Stimulated activated CD4-positive, alpha-beta T cell treated with anti-CD3 and anti-CD28 coated beads, TNF-alpha, amount 100 ng/mL, for 1 hour (primary cell): ENCODE measurements at places on chromosomes 1 and 21.

GRCh38 chr21:37769656-37770055 lies 146.6 kb downstream of the KCNJ6 start:
- DNase-seq, result no peak

- no peak for DNase-seq
Measured at GRCh38 chr1:84836145-84836544, 56.9 kb downstream of the LPAR3 start.

DNA sequence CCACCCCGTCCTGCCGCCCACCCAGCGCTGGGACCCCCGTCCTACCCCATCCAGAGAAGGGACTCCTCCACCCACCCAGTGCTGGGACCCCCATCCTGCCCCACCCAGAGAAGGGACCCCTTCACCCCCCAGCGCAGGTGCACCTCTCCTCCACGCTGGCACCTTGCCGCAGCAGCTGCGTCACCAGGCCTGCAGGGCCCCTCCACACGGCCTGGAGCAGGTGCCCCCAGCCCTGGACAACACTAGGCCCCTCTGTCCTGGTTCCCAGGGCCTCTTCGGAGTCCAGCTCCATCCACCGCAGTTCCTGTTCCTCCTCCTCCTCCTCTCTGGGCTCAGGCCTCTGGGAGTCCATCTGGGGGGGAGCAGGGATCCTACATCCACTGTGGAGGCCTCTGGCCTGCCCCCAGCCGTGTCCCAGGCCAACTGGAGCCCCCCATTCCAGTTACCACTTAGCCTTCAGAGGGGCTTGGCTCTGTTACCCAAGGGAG lies 378 bp downstream of the ANKRD65 start:
- DNase-seq, result no peak

GRCh38 chr1:173300061-173301044 lies 93.2 kb upstream of the TNFSF4 start:
- DNase-seq, result no peak

DNA sequence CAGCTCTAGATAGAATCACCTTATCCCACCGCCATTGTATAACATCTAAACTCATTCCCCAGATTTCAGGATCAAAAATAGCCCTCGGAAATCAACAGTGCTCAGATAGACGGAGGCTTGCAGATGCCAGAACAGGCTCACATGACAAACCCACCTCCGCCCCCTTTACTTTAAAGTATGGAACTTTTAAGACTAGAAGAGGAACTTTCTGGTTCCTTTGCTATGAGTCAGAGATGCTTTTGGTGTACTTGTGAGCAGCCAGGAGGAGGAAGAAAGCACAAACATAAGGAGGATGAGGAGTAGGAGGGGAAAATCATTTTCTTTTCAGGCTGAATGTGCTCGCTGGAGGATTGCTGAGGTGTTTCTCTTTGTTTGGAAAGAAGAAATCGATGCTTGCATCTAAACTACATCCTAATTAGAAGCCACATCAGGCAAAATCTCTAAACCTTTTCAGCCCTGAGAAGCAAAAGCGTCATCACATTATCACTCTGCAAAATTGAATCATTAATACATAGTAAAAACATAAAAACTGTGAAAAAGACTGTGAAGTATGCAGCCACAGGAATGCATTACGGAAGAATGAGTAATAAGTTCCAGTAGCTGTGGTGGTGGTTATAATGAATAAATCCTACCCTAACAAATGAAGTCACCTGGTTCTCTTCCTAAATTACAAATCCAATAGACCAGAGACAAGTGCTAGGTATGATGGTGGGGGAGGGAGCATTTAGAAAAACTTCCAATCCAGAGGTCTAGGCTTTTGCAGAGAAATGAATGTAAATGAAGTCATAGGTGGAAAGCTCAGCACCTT lies 251.3 kb downstream of the KCNH1 start:
- no peak for DNase-seq

- no peak for DNase-seq
Measured at GRCh38 chr1:200121421-200121820, 93.9 kb downstream of the NR5A2 start.

DNA sequence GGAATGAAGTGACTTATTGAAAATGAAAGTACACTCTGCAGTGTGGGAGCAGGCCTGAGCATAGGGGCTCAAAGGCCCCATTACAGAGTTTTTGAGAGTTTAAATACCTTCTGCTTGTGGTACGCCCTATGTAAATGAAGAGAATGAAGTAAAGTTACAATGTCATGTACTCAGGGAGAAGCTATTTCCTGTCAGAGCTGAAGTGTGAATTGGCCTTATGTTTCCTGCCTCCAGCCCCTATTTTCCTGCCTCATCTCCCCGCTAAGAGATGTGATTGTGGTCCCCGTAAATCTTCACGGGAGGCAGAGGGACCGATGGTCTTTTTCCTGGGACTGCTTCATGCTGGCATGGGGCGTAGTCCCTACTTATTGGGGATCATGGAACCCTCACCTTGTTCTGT lies 2.5 kb upstream of the ZNF683 start:
- DNase-seq, result no peak

DNA sequence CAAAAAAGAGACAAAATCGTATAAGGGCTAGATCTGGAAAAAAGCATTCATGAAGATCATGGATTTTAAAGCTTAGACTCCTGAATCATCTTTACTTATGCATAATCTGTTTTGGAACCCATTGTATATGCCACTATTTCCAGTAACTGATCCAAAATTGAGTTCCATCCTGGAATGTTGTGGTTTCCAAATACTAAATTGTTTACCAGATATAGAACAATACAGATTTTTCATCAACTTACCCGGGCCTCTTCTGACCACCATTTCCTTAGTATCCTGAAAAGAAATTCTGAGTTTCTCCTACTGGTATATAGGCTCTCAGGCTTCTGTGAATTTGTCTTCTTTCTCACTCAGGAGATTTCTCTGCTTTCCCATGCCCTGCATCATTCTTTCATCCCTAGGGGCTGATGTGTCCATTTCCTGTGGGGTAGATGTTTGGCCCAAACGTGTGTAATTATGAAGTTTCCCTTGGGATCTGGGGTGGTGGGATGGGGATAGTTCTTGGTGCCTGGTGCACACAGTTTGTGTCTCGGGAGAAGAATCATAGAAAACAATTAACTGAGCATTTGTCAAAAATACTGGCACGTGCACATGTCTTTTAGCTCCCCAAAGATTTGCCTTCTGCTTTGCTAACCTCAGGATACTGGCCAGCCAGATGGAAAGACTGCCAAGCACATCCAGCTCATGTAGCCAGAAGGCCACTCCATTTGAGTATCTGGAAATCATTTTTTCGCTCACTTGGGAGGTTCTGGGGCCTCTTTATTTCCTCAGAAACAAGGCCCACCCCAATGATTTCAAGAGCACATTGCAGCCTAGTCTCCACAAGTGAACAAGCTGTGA lies 127.8 kb downstream of the NTMT2 start:
- no peak for DNase-seq

DNA sequence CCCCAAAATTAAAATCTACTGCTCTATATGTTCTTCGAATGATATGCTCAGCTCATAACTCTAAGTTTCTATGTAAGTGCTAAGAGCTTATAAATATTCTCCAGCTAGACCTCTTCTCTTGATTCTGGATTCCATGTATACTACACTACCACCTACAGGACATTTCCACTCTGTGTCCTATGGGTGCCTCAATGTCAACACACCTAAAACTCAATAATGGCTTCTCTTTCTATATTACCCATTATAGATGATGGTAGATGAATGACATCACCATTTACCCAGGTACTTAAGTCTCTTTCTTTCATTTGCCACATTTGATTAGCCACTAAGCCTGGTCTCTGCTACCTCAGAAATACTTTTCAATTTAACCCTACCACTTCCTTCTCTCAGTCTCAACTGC lies 41.3 kb downstream of the TBX19 start:
- DNase-seq, result no peak

DNA sequence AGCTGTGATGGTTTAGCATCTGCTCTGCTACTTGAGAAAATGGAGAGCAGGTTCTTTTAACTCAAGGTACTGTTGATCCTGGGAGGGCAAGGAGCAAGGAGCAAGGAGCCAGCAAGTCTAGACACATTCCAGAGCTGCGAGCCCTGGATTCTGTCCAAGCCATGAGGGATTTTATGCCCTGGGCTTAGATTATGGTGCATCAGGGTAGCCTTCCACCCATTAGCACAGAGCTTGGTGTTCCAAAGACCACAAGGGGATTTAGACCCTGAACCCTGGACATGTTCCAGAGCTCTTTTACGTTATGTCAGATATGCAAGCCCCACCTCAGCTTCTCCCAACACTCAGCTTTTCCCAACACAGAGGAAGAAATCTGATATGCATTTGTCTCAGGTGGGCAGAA lies 2.0 kb upstream of the OR14I1 start:
- DNase-seq, result no peak

GRCh38 chr1:228148196-228148861 lies 1.4 kb upstream of the GJC2 start:
- no peak for DNase-seq

GRCh38 chr1:201955009-201955728 lies at the start of gene TIMM17A:
Gene TIMM17A, plus strand, starts transcription at chr1:201955503. Its CDS starts 24 bp downstream, at chr1:201955527.
- DNase-seq, result peak; percentile 73

DNA sequence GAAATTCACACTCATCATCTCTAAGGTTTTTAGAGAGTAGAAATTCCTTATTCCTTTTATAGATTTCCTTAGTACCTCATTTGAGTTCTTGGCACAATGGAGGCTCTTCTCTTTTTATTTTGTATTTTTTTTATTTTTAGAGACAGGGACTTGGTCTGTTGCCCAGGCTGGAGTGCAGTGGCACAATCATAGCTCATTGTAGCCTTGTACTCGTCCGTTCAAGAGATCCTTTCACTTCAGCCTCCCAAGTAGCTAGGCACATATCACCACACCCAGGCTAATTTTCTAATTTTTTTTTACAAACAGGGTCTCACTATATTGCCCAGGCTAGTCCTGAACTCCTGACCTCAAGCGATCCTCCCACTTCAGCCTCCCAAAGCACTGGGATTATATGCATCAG lies 29.6 kb downstream of the RGL1 start:
- DNase-seq, result no peak

- DNase-seq, result no peak
Measured at GRCh38 chr1:96955307-96956012, 233.9 kb downstream of the PTBP2 start.

DNA sequence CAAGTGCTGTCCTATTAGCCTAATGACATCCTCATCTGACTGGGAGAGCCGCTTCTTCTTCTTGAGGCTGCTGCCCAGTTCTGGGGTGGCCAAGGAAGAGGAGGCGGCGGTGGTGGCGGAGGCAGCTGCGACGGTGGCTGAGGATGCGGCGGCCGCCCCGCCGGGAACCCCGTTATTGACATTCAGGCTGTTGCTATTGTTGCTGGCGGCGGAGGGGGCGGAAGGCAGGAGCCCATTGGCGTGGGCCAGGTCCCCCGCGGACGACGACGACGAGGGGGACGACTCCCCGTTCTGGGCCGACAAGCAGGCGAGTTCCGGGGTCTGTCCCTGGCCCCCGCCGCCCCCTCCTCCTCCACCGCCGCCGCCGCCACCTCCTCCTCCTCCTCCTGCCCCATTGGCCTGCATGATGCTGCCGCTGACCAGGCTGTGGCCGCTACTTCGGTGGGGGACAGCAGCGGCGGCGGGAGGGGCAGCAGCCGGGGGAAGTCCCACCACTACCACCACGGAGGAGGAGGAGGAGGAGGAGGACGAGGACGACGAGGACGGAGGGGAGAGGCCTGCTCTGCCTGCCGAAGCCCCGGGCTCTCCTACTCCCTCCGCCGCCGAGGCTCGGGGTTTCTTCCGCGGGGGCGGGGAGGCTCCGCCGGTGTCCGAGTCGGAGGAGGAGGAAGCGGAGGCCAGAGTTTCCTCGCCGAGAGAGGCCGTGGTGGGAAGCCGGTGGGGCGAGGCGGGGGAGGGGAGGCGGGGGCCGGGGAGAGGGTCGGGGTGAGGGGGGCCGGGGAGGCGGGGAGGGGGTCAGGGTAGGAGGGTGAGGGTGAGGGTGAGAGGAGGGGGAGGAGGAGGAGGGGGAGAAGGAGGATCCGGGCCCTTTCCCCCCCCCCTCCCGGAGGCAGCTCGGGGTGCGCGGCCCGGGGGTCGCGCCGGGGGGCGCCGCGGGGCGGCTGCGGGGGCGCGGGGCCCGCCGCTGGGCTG lies 610 bp downstream of the WDR26 start:
- no peak for DNase-seq

GRCh38 chr1:183783342-183783741 lies 21.6 kb upstream of the RGL1 start:
- no peak for DNase-seq

- DNase-seq, result no peak
Measured at GRCh38 chr1:113677250-113678158, 81.8 kb downstream of the PHTF1 start.

DNA sequence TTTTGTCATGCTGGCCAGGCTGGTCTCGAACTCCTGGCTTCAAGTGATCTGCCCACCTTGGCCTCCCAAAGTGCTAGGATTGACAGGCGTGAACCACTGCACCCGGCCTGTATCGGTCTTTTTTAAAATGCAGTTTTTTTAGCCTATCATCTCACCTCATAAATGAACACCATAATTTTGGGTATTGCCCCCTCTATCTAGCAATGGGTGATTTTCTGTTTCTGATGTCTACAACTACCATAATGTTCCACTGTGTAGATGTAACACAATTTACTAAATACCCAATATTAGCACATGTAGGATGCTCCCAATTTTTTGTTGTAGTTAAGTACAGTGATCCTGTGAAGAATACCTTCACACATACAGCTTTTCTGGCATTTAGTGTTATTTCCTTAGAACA lies 2.0 kb upstream of the CAMTA1 start:
- no peak for DNase-seq

- no peak for DNase-seq
Measured at GRCh38 chr21:16608209-16608830, 878.5 kb downstream of the USP25 start.

DNA sequence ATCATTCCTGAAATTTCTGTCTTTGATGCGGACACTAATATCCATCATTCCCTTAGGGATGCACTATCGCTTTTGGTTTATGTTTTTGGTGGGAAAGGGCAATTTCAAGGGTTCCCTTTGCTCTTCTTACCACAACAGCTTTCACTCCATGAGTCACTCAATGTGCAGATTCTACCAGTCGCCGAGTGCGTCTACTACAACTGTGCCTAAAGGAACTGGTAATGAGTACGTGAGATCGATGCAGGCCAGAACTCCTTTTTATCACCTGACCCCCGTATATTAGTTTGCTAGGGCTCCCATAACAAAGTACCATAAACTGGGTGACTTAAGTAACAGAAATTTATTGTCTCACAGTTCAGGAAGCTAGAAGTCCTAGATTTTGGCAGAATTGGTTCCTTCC lies 27.5 kb upstream of the TMEM54 start:
- DNase-seq, result no peak

DNA sequence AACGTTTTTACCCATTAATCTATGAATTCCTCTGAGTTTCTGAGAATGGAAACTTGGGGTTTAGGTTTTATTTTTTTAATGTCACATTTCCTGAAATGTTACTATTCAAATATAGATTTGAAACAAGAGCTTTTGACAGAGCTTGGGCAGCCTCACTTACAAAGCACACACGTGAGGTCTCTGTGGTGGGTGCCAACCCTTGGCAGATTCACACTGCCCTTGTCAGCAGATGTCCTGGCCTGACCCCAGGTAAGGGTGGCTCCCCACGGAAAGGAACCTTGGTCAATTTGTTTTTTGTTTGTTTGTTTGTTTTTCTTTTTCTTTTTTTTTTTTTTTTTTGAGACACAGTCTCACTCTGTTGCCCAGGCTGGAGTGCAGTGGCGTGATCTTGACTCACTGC lies 53.5 kb downstream of the FAAP20 start:
- no peak for DNase-seq

GRCh38 chr1:178107823-178108222 lies 13.9 kb downstream of the RASAL2 start:
- DNase-seq, result no peak

- no peak for DNase-seq
Measured at GRCh38 chr1:221411283-221411682, 330.6 kb downstream of the DUSP10 start.

- no peak for DNase-seq
Measured at GRCh38 chr1:81068726-81069125, 732.0 kb upstream of the ADGRL2 start.
